ENCODE measurements at places on chromosomes 6 and 20. TPM values are rescaled to one million over a fixed set of nuclear protein-coding genes. Genes with fewer than 3 reads are reported as not detected.

The UNC5CL gene
- polyA plus RNA-seq, result 0.58 TPM

The TENT5A gene
- 8.4 TPM for polyA plus RNA-seq

The BHLHE23 gene
- polyA plus RNA-seq, result not detected

DNA sequence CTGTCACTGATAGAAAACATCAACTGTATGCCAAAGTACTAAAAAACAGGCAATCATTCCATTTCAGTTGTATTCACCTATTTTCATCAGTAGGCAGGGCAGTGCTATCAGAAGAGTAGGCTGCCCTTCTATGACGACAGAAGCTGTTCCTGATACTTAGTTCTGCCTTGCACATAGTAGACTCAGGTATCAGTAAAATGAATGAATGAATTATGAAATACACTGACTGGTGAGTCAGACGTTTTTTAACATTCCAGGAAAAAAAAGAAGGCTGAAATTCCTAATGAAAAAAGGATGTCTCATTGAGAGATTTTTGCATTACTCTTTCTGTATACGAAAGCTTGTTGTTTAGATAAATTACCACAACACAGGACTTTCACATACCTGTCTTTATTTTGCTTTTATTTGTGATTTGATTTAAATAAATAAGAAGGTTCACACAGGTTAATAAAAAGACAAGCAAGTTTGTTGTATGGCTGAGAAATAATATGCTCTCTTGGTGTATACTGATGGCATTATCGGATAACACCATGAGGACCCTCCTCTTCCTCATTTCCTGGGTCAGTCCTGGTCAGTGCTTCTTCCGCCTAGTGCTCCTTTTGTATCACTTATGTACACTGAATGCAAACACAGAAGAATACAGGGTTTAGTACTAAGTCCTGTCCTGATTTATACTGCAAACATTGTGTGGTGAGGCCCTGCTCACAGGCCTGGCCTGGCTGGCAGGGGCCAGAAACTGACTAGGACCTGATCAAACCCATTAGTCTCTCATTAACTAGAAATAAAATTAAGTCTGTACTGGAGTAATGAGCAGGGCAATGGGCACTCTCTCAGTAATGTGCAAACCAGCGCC lies 39.4 kb upstream of the SPDEF start:
- DNase-seq, result no peak

DNA sequence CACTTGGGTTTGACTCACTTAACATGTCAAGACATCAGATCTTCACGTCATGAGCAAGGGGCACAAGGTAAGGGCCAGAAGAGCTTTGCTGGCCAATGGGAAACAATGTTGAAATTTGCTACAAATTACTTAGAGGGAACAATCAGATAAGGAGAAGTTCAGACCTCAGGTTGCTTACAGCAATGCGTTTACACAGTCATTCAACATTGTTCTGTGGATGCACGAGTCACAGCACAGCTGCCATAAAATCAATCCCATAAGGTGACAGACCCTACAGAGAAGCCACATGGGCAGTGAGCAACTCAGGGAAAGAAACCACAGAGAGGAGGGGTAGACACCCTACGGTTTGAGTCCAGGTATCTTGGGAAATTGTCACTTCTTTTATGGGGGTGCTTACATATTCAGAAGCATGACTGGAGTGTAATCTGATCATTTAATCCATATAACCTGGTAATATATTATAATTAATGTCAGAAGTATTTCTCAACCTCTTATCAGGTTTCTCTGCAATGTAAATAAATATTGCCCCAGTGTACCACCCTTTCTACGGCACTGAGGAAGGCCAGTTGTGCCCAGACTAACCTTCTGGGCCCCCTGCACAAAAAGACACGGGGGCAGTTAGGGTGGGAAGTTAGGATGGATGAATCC lies 2.3 kb upstream of the SLC22A2 start:
- no peak for DNase-seq

- no peak for DNase-seq
Observed at GRCh38 chr6:116111552-116112528, 11.2 kb downstream of the NT5DC1 start.

- no peak for DNase-seq
Observed at GRCh38 chr6:54920628-54921027, 74.1 kb downstream of the FAM83B start.

DNA sequence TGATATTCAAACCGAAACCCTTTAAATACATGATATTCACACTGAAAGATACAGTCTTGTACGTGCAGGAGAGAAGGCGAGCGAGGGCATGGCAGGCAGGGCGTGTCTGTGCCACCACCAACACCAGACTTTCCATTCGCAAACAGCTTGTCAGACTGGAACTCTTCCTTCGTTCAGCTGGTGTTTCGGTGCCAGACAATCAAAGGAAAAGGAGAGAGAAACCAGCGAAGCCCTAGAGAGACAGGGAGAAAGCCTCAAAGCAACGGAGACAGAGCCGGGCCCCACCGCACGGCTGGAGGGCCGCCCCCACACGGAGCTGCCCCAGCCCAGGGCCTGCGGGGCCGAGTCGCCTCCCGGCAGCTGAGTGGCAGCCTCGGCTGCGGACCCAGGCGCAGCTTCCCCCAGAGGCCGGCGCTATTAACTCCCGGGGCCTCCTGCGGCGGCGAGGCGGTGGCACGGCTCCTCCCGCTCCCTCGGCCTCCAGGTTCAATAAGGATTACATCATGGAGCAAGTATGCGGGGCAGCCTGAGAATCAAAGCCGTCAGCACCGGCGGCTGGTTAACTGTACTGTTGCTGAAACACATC lies 32.1 kb upstream of the NR2E1 start:
- DNase-seq, result no peak

GRCh38 chr20:8190043-8190880 lies 58.2 kb downstream of the PLCB1 start:
- DNase-seq, result no peak
